NCI-H2029 (cell line): ENCODE measurements at places on chromosomes 7 and 10.

DNA sequence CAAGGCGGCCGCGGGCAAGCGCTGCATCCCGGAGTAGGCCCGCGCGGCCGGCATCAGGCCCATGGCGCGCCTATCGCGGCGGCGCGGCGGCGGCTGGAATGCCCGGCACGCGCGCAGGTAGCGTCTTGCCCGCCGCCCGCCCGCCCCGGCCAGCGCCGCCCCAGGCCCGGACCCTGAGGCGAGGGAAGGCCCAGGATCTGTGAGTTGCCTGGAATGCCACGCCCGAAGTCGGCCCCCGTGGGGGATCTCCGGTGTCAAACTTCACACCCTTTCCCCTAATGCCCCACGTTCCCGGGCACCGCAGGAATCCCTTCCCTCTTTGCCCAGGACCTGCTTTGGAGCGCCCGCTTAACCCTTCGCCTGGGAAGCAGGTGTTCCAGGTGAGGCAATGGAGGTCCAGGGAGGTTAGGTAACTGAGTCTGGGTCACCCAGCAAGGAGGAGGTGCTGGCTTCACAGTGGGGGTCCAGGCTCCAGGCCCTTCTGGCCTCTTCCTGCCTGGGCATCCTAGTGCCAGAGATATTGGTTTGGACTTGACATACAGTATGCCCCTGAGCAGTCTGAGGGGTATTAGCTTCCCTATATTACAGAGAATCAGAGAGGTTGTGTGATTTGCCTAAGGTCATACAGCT is 138.1 kb downstream of the ARHGAP22 start:
- DNase-seq, result no peak

GRCh38 chr10:105855791-105856190 is 1214.7 kb downstream of the SORCS3 start:
- no peak for DNase-seq

DNA sequence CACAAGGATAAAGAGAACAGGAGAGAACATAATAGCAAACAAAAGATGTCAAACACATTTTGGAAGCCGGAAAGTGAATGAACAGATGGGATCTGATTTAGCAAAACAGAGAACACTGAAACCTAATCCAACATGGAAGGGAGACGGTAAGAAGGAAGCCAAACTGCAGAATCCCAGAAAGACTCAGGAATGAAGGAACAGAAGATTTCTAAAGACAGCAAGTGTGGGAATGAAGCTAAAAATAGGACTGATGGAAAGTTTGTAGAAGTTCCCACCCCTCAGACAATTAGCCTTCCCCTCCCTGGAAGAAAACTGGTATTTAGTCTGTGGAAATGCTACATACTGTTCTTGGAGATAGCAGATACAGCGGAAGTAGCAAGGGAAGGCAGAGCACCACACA is 40.8 kb downstream of the SLC16A12 start:
- no peak for DNase-seq

DNA sequence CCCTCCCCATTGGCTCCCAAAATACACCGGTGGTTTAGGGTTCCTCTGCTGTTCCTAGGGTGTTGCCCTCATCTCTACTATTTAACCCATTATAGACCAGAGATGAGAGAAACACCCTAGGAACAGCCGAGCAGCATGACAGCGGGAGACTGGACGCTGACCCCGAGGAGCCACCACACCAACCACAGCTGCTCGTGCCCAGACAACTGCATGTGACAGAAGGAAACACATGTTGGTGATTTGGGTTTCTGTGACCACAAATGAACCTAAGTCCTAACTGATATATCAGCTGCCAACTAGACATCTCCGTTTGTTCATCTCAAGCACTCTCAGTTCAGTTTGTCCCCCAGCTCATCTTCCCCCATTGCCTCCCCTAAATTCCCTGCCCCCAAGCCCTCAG is 13.4 kb downstream of the CFAP43 start:
- no peak for DNase-seq

DNA sequence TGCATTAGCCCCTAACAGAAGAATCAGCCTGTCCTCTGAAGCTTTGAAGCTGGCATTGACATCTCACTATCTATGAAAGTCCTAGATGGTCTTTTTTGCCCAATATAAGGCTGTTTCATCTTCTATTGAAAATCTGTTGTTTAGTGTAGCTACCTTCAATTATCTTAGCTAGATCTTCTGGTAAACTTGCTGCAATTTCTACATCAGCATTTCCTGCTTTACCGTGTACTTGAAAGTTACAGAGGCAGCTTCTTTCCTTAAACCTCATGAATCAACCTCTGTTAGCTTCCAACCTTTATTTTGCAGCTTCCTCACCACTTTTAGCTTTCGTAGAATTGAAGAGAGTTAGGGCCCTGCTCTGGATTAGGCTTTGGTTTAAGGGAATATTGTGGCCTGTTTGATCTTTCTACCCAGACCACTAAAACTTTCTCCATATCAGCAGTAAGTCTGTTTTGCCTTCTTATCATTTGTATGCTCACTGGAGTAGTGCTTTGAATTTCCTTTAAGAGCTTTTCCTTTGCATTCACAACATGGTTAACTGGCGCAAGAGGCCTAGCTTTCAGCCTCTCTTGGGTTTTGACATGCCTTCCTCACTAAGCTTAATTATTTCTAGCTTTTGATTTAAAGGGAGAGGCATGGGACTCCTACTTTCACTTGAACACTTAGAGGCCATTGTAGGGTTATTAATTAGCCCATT is 32.5 kb downstream of the ARID5B start:
- no peak for DNase-seq

- no peak for DNase-seq
These were observed 40.6 kb downstream of the MPLKIP start for GRCh38 chr7:40093631-40094350.

DNA sequence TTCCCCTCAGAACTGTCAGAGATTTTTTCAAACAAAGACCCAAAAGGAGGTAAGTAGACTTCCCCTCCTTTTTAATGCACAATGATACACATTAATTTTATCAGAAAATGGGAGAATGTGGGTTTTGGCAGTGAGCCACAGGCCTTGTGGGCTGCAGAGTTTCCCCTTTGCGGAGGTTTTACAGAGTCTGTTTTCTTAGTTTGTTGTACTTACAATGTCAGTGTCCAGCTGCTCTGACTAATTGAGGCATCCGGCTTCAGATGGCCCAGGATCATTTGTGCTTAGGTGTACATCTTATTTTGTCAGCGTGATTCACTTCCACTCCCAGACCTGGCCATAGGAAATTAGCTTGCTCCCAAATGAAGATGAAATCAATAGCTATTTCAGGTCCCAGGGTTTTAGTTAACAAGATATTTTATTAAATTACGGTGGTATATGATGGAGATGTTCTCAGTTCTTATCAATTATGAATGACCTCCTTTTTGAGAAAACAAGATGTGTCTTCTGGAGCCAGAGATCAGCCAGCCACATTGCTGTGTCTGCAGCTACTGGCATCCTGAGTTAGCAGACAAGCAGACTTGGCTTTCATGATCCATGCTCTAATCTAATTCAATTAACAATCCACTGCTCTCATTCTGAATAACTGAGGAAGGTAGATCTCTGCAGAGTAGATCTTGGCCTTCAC is 1086.6 kb upstream of the SORCS1 start:
- DNase-seq, result no peak
